ENCODE measurements at places on chromosomes 1 and 21.

GRCh38 chr21:39688010-39688409 lies 57.0 kb upstream of the IGSF5 start:
- DNase-seq: no peak

DNA sequence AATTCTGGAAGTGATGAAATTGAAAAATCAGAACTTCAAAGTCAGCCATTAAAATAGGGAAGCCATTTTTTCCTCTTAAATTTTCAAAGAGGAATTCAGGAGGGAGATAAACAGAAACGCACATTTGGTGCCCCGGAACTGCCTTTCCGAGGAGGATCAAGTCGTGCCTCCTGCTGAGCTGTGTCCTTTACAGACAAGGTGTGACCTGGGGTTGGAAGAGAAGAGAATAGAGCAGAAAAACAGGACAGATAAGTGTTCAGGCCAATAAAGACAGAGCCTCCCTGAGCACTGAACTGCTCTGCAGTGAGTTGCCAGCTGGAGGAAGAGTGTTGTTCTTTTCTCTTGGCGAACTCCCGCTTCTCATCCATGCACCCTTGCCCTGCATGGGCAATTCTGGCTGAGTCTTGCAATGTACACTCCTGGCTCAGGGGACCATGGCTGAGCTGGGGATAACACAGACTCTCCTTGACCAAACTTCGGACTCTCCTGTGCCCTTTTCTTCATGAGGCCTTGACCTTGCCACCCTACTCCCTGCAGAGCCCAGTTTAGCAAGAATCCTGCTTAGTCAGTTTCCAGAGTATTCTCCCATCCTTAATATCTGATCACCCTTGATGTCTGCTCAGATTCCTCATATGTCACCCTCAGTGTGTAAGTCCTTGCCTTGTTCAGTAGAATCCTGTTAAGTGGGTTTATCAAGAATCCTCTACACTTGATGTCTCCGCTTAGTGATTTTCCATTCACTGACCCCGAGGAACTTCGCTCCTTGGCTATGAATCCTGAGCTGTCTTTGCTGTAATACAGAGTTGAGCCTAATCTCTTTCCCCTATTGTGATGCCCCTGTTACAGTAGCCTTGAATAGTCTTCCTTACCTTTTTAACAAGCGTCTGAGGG lies 1.3 kb upstream of the MTARC1 start:
- DNase-seq: no peak

DNA sequence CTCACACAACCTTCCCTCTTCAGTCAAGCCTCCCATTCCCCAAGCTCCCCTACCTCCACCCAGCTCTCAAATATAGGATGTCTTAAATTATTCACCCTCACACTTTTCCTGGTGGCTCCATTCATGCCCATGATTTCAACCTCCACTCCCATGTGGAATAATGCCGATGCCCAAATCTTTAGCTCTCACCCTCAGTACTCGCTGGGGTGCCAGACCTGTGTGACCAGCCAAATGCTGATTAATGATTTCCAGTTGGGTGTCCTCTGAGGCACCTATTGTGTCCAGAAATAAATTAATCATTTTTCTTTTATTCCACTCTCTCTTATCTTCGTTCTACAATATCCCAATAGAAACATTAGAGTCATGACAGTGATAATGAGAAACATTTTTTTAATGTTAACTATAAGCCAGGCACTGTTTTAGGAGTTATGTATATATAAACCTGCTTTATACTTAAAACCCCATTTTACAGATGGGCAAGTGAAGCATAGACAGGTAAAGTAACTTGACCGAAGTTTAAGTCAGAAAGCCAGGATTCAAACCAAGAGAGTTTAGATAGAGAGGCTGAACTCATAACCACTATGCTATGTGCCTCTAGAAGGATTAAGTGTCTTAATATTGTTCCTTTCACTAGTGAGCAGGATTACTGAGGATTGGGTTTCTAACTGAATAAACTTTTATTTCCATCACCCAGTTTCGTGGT lies 209.7 kb downstream of the DUSP10 start:
- no peak for DNase-seq

GRCh38 chr1:234969581-234970400 lies 158.8 kb downstream of the TOMM20 start:
- no peak for DNase-seq

DNA sequence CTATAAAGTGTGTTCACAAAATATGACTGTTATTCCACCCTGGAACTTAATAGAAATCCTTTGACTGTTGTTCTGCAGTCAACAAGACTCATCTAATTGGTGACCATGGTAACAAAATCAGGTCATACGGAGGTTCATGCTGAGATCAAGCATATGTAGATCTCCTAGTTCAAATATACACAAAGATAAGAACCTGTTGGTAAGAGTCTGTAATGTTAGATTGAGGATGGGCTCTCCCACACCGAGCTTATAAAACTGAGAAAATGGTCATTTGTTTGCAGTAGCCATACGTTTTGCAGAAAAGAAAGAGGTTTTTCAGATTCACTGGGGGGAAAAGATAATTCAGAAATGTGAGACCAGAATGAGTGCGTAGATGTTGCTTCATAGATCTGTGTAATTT lies 468.1 kb downstream of the RPS6KC1 start:
- no peak for DNase-seq

- peak; percentile 38 for DNase-seq
These were observed 40.0 kb downstream of the EPHB2 start for GRCh38 chr1:22750685-22751051.
